Bronchial epithelial cell (primary cell): ENCODE measurements at places on chromosomes 11 and 22.

GRCh38 chr11:37978647-37979046, 1380.6 kb upstream of the RAG2 start:
- no peak for DNase-seq

DNA sequence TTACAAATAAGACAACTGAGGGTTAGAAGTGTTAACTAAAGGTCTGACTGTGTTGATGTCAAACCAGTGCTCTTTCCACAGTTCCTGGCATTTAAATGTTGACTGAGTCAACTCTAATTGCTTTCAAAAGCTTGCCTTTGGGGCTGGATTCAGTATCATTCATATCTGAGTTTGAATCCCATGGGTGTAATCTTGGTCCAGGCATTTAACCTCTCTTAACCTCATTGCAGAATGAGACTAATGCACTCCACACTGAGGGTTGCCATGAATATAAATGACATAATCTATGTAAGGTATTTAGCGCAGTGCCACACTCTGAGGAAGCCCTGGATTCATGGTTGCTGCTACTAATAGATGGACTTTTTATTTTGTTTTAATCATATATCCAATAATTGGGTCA, 274.3 kb downstream of the DDX10 start:
- DNase-seq: no peak

GRCh38 chr22:41931701-41932269, 5.2 kb upstream of the TNFRSF13C start:
- no peak for DNase-seq

DNA sequence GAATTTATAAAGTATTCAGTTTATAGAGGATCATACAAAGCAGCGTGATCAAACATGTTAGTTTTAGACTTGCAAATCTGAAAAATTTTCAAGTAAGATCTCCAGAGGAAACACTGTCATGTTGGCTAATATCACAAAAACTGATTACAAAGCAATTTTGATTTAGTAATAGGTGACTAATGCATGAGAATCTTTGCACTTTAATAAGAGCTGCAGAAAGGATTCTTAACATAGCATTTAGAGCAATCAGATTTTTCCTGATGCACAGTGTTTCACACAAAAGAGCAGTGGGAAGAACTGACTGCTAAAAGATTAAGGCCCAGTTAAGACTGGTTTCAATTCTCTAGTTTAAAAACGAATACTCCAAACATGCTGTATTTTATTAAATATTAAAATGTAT, 321.2 kb downstream of the GUCY1A2 start:
- DNase-seq: peak; percentile 93

GRCh38 chr22:41597635-41597953, 8.0 kb upstream of the PMM1 start:
- no peak for DNase-seq

DNA sequence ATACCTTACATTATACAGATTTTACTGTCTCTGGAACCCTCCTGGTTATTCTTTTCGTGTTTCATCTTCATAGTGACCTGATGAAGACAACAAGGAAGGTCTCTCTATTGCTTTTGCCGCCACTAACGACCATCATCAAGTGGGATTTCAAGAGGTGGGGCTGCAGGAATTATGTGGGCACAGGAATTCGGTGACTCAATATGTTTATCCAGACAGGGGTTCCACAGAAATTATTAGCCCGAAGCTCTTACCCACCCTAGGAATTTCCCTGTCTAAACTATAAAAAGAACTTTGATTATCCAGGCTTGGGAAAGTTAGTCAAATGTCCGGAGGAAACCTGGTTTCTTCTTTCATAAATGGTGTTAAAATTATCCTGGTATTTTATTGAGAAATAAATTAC, 566.8 kb upstream of the TENM4 start:
- DNase-seq: no peak

- no peak for DNase-seq
Observed at GRCh38 chr11:23772081-23772480, 724.8 kb upstream of the LUZP2 start.

DNA sequence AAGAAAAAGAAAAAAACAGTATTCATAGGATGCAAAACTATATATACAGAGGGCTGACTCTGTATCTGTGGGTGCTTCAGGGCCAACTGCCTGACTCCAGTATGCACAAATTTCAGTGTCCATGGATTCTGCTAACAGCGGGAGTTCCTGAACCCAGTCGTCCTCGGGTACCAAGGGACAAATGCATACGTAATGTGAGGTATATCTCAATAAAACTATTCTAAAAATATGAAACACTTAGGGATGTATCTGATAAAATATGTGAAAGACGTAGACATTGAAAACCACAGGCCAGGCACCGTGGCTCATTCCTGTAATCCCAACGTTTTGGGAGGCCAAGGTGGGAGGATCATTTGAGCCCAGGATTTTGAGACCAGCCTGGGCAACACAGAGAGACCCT, 13.9 kb upstream of the COMT start:
- no peak for DNase-seq

DNA sequence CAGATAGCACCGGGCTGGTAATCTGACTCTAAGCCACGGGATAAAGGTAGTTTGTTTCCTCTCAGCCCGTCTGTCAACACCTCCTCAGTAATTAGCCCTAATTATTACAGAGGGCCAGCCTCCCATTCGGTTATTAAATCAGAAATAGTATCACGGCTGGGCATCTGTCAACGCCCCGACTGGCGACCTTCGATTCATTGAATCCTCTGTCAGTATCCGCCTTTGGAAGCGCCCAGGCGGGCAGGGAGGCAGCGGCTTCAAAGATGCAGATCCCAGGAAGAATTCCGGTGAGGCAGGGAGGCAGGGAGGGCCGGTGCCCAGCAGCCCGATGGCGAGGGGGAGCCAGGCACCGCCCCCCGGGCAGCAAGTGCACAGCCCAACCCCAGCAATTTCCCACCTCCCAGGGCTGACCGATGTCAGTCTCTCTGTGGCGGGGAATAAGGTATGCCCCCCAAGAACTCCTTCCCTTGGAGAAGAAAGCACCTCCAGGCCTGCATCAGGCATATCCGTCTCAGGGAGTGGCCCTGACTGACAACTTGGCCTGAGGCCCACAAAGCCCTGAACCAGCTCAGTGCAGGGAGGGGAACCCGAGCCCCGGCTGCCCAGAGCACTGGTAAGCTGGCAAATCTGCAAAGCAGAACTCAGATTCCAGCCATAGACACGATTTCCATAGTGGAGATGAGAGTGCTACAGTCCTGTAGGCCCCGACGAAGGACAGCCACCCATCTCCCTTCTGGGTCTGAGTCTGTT, 11.4 kb downstream of the GNB1L start:
- DNase-seq: no peak

DNA sequence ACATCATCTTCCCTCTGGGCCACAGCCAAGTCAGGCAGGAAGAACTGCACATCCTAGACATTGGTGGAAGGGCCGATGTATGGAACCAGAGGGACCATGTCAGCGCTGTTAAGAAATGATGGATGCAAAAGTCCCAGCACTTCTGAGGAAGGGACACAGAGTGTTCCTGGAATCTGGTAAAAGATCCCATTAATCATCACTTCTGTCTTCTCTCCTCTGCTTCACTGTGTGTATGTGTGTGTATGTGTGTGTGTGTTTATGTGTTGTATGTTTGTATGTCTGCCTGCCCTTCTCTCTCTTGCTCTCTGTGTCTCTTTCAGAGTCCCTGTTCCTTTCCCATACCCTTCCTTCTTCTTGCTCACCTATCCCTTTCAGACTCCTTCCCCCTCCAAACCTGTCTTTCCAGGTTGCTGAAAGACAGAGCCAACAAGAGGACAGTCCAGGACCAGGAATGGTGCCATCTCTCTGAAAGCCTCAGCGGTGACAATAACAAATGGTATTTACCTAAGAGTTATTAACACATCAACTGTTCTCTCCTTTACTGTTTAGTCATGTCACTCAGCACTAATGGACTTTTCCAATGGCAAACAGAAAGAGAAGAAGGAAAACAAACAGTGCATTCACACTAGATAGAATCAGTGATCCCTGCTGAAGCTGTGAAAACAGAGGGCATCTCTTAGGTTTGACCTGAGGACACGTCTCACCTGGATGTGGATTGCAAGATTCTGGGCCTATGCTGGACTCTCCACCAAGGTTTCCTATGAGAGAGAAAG, 47.1 kb downstream of the EHF start:
- peak; percentile 50 for DNase-seq

DNA sequence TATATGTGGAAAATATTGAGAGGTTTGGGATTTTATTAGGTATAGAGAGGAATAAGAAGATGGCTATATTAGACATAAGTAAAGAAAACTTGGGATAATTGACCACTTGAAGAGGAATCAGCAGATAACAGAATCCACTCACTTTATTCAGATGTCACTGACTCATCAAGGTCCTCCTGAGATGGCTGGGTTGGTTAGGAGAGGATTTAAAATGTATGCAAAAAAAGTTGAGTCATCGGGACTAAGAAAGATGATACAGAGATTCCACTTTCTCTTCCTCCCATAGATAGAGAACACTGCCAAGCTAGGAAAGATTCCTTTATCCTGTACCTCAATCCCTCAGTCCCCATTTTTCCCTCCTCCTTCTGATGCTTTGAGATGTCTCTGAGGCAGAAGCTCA, at the start of gene OR6A2:
Gene OR6A2, minus strand, starts transcription at position 288 of the 400 bp plus-strand sequence. CDS start 3,981 bp downstream, outside the sequence.
- DNase-seq: peak; percentile 47

GRCh38 chr11:14764579-14765527, 121.2 kb downstream of the PDE3B start:
- DNase-seq: peak; percentile 36

DNA sequence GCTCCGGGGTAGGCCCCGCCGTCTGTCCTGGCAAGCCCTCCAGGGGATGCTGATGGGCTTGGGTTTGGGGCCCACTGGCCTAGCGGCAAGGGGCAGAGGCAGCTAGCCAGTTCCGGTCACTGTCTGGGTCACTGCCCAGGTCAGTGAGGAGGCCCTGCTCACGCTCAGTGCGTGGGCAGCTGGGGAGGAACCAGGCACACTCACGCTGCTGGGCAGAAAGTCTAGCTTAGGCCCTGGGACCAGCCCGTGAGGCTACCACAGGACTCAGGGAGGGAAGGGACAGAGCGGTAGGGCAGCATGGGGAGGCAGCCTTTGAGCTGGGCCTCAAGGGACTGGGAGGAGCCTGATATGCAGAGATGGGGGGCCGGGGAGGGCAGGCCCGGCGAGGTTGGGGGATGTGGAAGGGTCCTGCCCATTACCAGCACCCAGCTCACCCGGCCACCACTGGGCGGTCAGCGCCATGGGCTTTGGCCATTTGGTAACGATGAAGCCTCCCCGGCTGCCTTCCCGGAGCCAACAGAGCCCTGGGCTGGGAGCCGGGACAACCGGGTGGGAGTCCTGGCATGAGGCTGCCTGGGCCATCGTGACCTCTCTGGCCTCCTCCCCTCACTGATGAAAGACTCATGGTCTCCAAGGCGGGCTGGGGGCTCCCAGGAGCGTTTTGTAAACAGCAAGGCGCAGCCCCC, 14.2 kb downstream of the SHISAL1 start:
- no peak for DNase-seq

GRCh38 chr11:69395287-69395686, 86.2 kb upstream of the LINC01488 start:
- no peak for DNase-seq

DNA sequence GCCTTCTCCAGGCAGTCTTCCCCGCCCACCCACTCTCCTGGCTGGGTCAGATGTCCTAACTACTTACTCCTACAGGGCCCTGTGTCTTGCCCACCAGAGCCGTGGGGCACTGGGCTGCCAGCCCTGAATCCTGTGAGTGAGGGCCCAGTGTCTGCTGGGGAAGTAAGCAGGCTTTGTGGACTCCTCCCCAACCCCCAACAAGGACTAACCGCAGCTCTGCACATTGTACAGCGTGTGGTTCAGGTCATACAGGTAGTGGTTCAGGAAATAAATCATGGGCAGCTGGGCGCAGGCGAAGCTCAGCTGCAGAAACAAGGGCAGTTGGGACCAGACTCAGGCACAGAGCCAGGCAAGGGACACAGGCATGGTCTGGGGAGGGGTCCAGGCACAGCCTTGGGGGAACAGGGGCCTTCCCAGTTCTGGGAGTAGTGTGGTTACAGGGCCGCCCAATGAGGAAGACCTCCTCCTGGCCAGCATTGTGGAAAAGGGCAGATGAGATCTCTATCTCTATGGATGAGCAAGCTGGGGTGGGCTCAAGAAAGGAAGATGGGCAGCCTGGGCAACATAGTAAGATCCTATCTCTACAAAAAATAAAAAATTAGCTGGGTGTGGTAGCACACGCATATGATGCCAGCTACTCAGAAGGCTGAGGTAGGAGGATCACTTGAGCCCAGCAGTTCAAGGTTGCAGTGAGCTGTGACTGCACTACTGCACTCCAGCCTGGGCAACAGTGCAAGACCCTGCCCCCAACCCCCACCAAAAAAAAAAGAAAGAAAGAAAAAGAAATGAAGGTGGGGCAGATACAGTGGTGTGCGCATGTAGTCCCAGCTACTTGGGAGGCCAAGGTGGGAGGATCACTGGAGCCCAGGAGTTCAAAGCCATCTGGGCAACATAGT, 5.5 kb downstream of the UNC93B1 start:
- DNase-seq: no peak

- no peak for DNase-seq
Observed at GRCh38 chr11:64014356-64014755, 21.4 kb upstream of the FLRT1 start.

- peak; percentile 37 for DNase-seq
Observed at GRCh38 chr11:689625-690024, 5.4 kb downstream of the DEAF1 start.

DNA sequence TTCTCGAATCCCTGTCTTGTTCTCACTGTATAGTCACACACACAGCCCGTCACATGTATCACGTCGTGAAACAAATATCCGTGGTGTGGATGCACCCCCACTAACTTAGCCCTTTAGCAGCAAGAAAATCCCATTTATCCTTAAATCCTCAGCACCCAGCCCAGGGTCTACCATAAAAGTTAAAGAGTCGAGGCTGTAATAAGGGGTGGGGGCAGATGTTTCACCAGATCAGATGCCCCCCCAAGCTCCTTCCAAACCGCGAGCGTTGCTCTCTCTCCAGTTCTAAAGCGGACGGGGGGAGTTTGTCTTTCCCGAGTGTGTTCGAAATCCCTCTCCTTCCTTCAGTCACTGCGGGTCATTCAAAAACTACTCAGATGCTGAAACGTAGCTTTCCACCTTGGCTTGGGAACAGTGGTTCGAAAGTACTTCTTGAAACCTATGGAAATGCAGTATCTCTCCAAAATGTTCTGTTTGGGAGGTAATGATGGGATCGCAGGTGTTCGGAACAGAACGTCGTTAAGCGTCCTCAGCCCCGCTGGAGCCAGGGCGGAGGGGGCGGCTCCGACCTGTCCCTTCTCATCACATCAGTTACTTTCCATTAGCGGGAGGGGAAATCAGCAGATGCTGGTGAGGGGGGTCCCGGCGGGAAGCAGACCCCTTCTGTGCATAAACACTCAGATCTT, 156.2 kb downstream of the BRD1 start:
- DNase-seq: no peak

DNA sequence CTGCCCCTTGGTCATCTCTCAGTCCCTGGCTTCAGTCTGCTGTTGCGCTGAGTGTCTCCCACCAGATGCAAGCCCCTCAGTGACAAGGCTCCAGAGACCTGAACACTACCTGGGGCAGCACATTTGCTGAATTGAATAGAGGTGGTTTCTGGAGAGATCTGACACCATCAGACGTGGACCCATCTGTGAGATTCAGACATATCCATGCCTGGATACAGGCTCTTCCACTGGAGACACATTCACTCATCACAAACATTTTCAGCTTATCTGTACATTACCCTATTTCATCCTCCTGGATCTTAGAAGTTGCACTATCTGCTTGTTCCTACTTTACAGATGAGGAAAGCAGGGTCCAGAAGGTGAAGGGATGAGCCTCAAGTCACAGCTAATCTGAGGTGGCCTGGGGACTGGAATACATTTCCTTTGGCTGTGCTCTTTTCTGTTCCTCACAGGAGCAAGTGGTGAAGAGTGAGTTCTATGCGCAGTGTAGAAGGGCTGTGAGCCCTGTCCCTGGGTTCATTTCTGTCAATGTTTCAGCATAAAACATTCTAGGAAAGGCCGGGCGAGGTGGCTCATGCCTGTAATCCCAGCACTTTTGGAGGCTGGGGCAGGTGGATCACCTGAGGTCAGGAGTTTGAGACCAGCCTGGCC, 19.0 kb downstream of the ATG16L2 start:
- DNase-seq: no peak
